MG63 (cell line): ENCODE measurements at places on chromosomes 3 and 15.

GRCh38 chr15:54803987-54804386 is 392.8 kb downstream of the RSL24D1 start:
- no peak for DNase-seq

DNA sequence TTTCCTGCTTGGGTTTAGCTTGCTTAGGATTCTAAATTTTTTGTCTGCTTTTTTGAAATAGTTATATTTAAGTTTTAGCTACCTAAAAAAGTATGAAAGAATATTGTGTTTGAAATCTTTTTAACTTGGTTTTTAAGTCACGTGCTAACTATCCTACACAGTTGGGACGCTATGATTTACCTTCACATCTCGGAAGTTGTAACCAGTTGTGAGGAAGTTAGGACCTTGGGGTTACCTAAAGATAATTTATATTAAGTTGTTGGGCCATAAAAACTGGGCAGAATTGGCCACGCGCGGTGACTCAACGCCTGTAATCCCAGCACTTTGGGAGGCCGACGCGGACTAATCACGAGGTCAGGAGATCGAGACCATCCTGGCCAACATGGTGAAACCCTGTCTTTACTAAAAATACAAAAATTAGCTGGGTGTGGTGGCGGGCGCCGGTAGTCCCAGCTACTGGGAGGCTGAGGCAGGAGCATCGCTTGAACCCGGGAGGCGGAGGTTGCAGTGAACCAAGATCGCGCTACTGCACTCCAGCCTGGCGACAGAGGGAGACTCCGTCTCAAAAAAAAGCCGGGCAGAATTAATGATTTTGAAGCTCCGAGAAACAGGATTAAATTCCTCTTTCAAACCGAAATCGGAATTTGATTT is 1.0 kb downstream of the ZFAND6 start:
- DNase-seq, result peak; percentile 69

DNA sequence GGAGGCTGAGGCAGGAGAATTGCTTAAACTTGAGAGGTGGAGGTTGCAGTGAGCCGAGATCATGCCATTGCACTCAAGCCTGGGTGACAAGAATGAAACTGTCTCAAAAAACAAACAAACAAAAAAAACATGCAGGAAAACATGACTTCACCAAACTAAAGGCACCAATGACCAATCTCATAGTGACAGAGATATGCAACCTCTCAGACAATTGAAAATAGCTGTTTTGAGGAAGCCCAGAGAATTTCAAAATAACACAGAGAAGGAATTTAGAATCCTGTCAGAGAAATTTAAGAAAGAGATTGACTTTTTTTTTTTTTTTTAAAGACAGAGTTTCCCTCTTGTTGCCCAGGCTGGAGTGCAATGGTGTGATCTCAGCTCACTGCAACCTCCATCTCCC is 26.1 kb downstream of the NCBP2 start:
- DNase-seq, result no peak

- no peak for DNase-seq
Observed at GRCh38 chr3:156536524-156537316, 18.2 kb downstream of the SSR3 start.

- no peak for DNase-seq
Observed at GRCh38 chr15:53297828-53298227, 461.6 kb downstream of the WDR72 start.

DNA sequence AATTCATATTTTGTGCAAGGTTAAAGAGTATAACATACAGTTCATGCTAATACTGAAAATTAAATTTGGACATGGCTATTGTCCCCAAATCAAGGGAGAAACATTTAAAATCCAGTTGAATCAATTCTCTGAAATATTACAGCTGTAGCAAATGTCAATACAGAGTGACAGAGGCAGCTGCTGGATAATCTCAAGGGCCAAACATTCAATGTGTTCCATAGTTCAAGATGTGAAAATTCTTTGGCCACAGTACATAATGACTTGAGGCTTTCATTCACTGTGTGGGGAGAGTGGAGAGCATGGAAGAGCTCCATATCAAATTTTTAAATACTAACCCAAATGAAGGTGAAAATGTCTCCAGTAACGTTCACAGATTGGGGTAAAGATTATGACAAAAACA is 1192.8 kb upstream of the CADM2 start:
- no peak for DNase-seq

DNA sequence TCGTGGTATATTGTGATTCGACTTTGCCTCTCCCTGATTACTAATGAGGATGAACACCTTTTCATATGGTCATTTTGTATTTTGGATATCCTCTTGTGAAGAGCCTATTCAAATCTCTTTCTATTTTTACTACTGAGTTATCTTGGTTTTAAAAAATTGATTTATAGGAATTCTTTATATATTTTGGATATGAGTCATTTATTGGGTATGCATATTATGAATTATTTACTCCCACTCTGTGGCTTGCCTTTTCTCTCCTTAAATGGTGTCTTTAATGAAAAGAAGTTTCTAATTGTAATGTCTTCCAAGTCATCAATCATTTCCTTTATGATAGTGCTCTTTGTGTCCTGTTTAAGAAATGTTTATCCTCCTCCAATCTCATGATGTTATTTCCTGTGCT is 191.5 kb upstream of the DPH6 start:
- no peak for DNase-seq
